Left lung (tissue), 14 donors: ENCODE measurements at places on chromosomes 12 and 14. TPM values are rescaled to one million over a fixed set of nuclear protein-coding genes. Genes with fewer than 3 reads are reported as not detected.

TGFB3 gene
- 148 TPM for polyA plus RNA-seq

GPR137C gene
- polyA plus RNA-seq: 7.1 TPM

PKP2 gene
- polyA plus RNA-seq: 5.9 TPM

SAMD15 gene
- polyA plus RNA-seq: 4.4 TPM

CLEC4C gene
- polyA plus RNA-seq: not detected

DNA sequence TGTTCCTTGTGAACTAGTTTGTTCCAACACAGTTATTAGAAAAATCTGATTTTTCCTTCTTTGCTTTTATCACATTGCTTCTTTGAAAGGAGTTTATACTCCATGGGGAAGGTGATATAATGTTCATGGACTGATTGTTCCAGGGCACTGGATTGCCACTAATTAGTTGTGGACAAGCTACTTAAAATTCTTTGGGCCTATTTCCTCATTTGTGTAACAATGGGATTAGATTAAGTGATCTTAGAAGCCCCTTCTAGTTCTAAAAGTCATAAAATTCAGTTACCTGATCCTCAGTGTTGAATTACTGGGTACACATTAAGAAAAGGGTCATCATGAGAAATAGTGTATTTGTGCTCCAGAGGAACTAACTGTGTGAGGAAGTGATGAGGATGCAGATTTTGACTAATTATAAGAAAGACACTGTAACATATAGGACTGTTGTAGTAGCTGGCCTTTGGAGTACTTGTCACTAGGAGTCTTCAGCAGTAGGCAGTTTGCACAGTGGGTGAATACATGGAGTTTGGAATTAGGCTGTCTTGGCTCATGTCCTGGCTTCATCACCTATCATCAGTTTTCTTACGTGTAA lies 82.2 kb downstream of the MIA2 start:
- DNase-seq: no peak

- DNase-seq: no peak
Observed at GRCh38 chr12:101172316-101172715, 37.7 kb downstream of the SLC5A8 start.

DNA sequence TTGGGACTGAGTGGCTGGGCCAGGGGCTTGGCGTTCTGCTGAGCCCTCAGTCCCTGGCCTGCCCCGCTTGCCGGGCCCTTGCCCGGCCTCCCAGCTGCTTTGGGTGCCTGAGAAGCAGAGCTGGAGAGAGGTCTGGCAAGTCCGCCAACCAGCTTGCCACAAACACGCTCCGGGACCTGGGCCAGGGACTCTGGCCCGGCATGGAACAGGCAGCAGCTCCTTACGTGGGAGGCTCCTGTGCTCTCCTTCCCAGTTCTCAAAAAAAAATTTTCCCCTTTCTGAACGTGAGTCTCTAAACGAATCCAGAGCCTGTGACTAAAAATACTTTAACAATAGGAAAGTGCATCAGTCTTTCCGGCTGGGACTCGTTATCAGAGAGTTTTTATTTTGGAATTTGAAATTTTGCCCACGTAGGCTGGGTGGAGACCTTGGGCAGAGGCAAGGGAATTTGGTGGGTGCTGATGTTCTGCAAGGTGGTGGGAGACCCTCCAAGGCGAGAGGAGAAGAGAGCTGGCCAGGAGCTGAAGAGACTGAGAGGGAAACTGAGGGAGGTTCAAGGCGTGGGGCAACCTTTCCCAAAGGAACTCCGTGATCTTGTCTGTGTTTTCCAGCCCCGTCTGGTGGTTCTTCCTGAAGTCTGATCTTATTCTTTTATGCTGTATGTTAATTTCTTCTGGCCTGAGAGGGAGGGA lies 6.8 kb upstream of the NR4A1 start:
- DNase-seq: no peak
